ENCODE measurements at places on chromosomes 2 and 18.

GRCh38 chr2:234099266-234099665 is 48.8 kb downstream of the SPP2 start:
- no peak for DNase-seq
- H3K4me3 ChIP-seq = no peak overlapping the region

- H3K27ac ChIP-seq = no peak overlapping the region
- no peaks in the 10 kb centered on the region for H3K36me3 ChIP-seq
- DNase-seq = no peak
- no peak overlapping the region for H3K4me3 ChIP-seq
- H3K27me3 ChIP-seq = no peaks in the 10 kb centered on the region
Observed at GRCh38 chr18:72833471-72833870, 34.3 kb downstream of the NETO1 start.

DNA sequence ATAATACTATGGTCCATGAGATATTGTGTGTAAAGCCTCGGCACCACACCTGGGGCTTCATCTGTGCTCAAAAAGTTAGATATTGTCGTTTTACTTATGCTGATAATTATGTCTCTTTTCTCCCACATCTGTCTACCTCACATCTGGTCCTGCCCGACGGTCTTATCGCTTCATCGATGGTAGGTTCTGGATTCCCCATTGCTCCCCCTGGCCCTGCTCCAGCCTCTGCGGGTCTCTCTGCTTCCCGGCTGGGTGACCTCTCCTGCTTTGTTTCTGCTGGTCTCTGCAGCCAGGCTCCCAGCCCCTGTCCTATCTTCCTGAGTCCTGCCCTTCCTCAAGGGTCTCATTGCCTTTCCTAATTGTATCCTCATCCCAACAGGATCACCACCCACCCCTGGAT is 294.2 kb downstream of the NDUFA10 start:
- no peak for DNase-seq
- no peaks in the 10 kb centered on the region for H3K27me3 ChIP-seq

- H3K27me3 ChIP-seq = no peaks in the 10 kb centered on the region
- peaks cover 11% of the 10 kb centered on the region for H3K4me1 ChIP-seq
- no peak overlapping the region for H3K4me3 ChIP-seq
- no peaks in the 10 kb centered on the region for H3K36me3 ChIP-seq
- H3K27ac ChIP-seq = no peak overlapping the region
Observed at GRCh38 chr2:10385501-10385900, 62.6 kb downstream of the ODC1 start.

- H3K4me1 ChIP-seq = no peaks in the 10 kb centered on the region
- H3K36me3 ChIP-seq = no peaks in the 10 kb centered on the region
- H3K27me3 ChIP-seq = no peaks in the 10 kb centered on the region
- H3K4me3 ChIP-seq = no peak overlapping the region
- DNase-seq = no peak
Observed at GRCh38 chr2:146412625-146413024, 1432.2 kb upstream of the ACVR2A start.

DNA sequence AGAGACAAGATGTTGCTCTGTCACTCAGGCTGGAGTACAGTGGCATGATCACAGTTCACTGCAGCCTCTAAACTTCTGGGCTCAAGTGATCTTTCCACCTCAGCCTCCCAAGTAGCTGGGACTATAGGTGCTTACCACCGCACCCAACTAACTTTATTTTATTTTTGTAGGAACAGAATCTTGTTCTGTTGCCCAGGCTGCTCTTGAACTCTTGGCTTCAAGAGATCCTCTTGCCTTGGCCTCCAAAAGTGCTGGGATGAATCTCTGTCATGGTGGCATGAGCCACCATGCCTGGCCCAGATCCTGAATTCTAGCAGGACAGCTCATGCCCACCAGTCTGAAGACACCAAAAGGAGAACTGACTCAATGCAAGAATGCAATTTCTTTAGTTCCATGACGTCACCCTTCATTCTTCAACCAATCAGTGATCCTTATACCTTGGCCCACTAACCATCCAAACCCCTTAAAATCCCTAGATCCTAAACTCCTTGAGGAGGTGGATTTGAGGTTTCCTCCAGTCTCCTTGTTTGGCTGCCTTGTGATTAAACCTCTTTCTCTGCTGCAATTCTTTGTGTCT is 25.6 kb upstream of the CXXC1 start:
- H3K4me1 ChIP-seq = peaks cover under 1% of the 10 kb centered on the region
- H3K36me3 ChIP-seq = no peaks in the 10 kb centered on the region
- H3K27ac ChIP-seq = no peak overlapping the region
- H3K4me3 ChIP-seq = no peak overlapping the region
- no peaks in the 10 kb centered on the region for H3K27me3 ChIP-seq

- H3K27me3 ChIP-seq = no peaks in the 10 kb centered on the region
- no peak overlapping the region for H3K4me3 ChIP-seq
- DNase-seq = no peak
- peaks cover 1% of the 10 kb centered on the region for H3K4me1 ChIP-seq
Observed at GRCh38 chr2:239339726-239340601, 60.9 kb downstream of the HDAC4 start.

DNA sequence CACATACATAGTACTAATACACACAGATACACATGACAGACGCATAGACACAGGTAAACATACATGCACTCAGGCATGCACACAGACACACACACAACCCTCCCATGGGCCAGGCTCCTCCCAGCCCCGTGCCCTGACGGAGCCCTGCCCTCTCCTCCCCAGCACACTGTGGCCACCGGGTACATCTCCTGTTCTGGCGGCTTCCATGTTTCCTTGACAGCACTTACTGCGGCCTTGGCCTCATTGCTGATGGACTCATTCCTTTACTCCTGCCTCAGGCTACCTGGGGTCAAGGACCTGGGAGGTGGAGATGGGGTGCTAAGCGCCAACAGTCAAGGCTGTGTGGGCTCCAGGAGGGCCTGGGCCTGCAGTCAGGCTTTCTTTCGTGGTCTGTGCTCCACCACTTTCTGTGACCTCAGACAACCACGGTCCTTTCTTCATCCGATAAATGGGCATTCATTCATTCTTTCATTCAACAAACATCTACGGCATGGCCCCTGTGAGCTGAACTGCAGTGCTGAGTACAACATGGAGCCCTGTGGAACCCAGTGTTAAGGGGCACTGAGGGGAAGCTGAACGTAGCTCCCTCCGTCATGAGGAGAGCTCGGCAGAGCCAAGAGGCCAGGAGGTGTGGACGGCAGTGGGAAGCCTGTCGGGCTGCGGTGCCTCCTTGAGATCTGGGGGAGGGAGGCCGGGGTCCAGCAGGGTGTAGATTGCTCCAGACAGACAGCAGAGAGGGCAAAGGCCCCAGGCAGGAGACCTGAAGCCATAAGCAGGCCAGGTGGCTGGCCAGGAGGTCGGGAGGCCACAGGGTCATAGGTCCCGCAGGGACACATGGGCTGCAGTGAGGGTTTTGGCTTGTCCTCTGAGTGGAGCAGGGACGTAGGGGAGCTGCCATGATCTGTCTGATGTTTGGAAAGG is 190.4 kb upstream of the HDAC4 start:
- no peaks in the 10 kb centered on the region for H3K36me3 ChIP-seq
- DNase-seq = no peak
- no peaks in the 10 kb centered on the region for H3K27me3 ChIP-seq
- H3K4me1 ChIP-seq = peaks cover 2% of the 10 kb centered on the region

- no peaks in the 10 kb centered on the region for H3K27me3 ChIP-seq
- no peak overlapping the region for H3K27ac ChIP-seq
- H3K4me1 ChIP-seq = no peaks in the 10 kb centered on the region
- H3K36me3 ChIP-seq = peaks cover 50% of the 10 kb centered on the region
- H3K4me3 ChIP-seq = no peak overlapping the region
- no peak for DNase-seq
Observed at GRCh38 chr2:75647771-75648170, 1.2 kb downstream of the MRPL19 start.

DNA sequence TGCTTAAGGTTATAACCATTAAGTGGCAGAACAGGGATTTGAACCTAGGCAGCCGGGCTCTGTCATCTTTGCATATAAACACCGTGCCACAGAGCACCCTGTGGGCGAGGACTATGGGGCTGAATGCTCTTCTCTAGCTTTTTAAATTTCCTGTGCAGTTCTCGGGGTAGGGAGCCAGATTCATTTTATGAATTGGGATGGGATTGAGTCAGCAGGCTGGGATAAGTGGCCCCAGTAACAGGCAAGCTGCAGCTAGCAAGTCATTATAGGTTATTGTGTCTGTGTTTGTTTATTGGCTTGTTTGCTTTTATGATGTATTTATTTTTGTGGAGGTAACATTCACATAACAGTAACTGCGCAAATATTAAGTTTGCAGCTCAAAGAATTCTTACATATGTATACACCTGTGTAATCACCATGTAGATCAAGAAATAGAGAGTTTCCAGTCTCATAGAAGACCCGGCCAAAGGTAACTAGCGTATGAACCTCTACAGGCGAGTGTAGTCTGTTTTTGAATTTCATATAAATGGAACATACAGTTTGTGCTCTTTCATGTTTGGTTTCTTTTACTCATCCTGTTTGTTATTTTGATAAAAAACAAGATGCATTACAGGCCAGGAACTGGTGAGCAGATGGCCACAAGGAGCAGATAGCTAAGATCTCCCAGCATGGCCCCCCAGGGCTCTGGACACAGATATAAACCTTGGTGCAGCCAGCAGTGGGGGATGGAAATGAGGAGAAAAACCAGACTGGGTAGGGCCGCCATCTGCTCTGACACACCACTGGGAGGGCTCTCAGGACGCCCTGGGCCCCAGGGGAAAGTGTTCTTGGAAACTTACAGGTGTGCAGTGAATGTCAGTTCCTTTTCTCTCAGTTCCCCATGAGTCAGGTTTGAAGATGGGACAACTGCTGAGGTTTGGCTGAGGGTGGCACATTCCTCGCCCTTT is 49.2 kb upstream of the GPR155 start:
- H3K4me1 ChIP-seq = no peaks in the 10 kb centered on the region
- H3K27me3 ChIP-seq = no peaks in the 10 kb centered on the region
- DNase-seq = no peak
- H3K4me3 ChIP-seq = no peak overlapping the region
- no peaks in the 10 kb centered on the region for H3K36me3 ChIP-seq

- no peak overlapping the region for H3K4me3 ChIP-seq
- H3K36me3 ChIP-seq = no peaks in the 10 kb centered on the region
- no peak overlapping the region for H3K27ac ChIP-seq
Observed at GRCh38 chr2:235638541-235639427, 144.9 kb downstream of the AGAP1 start.

DNA sequence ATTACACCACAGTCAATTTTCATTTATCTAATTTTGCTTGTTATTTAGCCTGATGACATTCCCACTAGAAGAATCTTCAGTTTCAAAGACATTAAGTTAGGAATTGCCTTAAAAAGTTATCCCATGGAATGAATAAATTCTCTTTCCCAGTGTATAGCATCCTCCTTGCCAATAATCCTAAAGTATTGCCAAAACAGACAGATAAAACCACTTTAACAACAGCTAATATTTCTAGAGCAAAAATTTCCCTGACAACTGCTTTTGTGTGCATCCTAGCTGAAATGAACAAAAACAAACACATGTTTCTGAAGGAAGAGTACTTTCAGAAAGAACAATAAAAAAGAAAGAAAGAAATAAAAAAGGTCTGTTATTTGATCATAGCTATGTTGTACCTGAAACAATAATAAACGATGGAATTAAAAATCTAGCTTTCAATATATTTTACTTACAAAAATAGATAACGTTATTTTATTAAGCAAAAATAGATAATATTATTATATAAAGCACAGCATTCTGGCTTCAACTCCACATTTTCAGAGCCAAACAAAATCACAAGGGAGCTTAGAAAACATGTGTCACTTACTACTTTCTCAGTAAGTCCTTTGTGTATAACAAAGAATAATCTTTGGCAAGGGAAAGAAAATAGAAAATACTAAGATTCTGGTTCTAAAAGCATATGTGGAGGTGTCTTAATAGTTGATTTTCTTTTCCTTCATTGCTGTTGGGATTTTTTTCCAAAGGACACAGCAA is 939.0 kb upstream of the CRIM1 start:
- H3K27me3 ChIP-seq = no peaks in the 10 kb centered on the region
- H3K36me3 ChIP-seq = no peaks in the 10 kb centered on the region
- no peaks in the 10 kb centered on the region for H3K4me1 ChIP-seq
- no peak overlapping the region for H3K27ac ChIP-seq
- DNase-seq = no peak

GRCh38 chr2:160207804-160208654 is 8.0 kb upstream of the ITGB6 start:
- peaks cover 8% of the 10 kb centered on the region for H3K4me1 ChIP-seq
- peak overlapping the region; percentile 62 for H3K27ac ChIP-seq
- H3K36me3 ChIP-seq = no peaks in the 10 kb centered on the region
- H3K4me3 ChIP-seq = no peak overlapping the region
- H3K27me3 ChIP-seq = no peaks in the 10 kb centered on the region

- no peak overlapping the region for H3K27ac ChIP-seq
- peaks cover 3% of the 10 kb centered on the region for H3K36me3 ChIP-seq
- no peak for DNase-seq
Observed at GRCh38 chr18:76850112-76850511, 27.8 kb downstream of the ZNF236 start.

- DNase-seq = no peak
- no peaks in the 10 kb centered on the region for H3K36me3 ChIP-seq
- peaks cover 11% of the 10 kb centered on the region for H3K4me1 ChIP-seq
- H3K27ac ChIP-seq = no peak overlapping the region
- no peaks in the 10 kb centered on the region for H3K27me3 ChIP-seq
Observed at GRCh38 chr2:10890706-10891270, 20.9 kb upstream of the KCNF1 start.

GRCh38 chr2:45024600-45025291 is 15.5 kb upstream of the SIX2 start:
- no peaks in the 10 kb centered on the region for H3K4me1 ChIP-seq
- no peaks in the 10 kb centered on the region for H3K36me3 ChIP-seq
- no peak overlapping the region for H3K4me3 ChIP-seq
- H3K27ac ChIP-seq = no peak overlapping the region
- no peaks in the 10 kb centered on the region for H3K27me3 ChIP-seq

DNA sequence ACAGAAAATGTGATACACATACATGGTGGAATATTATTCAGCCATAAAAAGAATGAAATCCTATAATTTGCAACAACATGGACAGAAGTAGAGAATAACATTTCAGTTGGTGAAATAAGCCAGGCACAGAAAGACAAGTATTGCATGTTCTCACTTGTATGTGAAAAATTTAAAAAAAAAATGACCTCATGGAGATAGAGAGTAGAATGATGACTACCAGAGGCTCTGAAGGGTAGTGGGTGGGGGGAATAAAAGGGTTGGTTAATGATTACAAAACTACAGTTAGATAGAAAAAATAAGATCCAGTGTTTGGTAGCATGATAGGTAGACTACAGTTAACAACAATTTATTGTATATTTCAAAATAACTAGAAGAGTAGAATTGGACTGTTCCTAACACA is 24.5 kb downstream of the PRKD3 start:
- H3K4me3 ChIP-seq = no peak overlapping the region
- peaks cover 15% of the 10 kb centered on the region for H3K36me3 ChIP-seq
- no peaks in the 10 kb centered on the region for H3K4me1 ChIP-seq

GRCh38 chr2:44100351-44100750 is 68.3 kb upstream of the PPM1B start:
- H3K4me3 ChIP-seq = no peak overlapping the region
- peaks cover 4% of the 10 kb centered on the region for H3K4me1 ChIP-seq
- no peak overlapping the region for H3K27ac ChIP-seq
- DNase-seq = no peak

- peaks cover under 1% of the 10 kb centered on the region for H3K4me1 ChIP-seq
- no peak for DNase-seq
- peaks cover 27% of the 10 kb centered on the region for H3K27me3 ChIP-seq
- no peak overlapping the region for H3K27ac ChIP-seq
Observed at GRCh38 chr18:11673560-11673959, 15.5 kb upstream of the GNAL start.

Data from neuronal stem cell (in vitro differentiated cells).